ENCODE measurements at places on chromosomes 6 and 20.

- no peak for DNase-seq
Observed at GRCh38 chr6:33172688-33173534, 19.4 kb downstream of the COL11A2 start.

DNA sequence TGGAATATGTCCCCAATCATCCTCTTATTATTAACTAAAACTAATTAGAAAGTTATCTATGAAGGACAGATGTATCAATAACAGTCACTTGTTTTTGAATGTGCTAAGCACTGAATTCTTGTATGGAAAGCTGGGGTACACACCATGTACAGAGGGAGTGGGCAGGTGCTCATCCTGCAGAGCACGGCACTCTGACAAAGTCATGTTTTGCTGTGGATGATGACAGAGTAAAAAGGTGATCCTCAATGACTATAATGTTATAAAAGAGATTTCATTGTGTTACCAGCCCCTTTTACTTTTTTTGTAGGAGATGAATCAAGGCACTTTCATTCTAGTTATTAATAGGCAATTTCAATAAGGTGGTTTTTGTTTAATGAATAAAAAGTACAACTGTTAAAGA, 51.4 kb upstream of the MCM9 start:
- no peak for DNase-seq

- no peak for DNase-seq
Observed at GRCh38 chr6:127858727-127859391, 42.0 kb downstream of the THEMIS start.

DNA sequence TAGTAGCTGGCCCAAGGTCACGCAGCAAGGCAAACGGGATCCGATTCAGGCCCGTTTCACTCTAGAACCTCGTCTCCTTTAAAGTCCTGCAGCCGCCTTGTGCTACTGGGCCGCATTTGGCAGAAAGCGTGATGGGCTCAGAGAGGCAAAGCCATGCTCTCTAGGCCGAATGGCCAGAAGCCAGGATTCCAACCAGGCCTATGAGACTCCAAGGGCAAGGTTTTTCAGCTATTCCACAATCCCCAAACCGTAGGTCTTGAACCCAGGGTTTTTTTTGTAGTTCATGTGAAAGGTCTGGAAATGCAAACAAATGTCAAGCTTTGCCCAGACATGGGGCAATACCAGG, 174.1 kb downstream of the PREX1 start:
- no peak for DNase-seq

- DNase-seq = no peak
Observed at GRCh38 chr6:142699391-142699790, 245.6 kb downstream of the HIVEP2 start.

- DNase-seq = no peak
Observed at GRCh38 chr6:72464791-72465691, 156.8 kb upstream of the KCNQ5 start.

DNA sequence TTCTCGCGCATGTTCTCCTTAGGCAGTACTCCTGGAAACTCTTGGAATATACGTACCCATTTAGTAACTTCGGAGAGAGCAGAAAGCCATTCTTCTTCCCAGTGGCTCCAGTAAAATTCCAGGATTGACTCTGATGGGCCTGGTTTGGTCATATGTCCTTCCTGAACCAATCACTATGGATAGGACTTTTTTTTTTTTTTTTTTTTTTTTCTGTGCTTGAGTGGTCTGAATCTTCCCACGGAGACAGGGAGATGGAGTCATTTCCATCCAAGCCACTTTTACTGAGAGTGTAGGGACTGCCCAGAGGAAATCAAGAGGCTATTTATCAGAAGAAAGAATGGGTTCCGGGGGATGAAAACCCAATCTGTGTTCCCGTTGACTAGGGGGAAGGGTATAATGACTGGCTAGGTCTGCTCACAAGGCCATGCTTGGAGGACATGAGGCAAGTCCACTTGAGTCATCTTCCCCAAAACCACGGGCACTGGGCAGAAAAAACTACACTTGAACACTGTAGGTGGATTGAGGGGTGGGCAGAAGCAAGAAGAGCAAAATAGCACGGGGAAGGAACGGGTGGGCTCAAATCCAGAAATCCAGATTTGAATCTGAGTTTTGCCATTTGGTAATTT, 35.4 kb upstream of the MRPS18A start:
- no peak for DNase-seq

- DNase-seq = no peak
Observed at GRCh38 chr6:168376811-168377483, 57.4 kb upstream of the DACT2 start.

DNA sequence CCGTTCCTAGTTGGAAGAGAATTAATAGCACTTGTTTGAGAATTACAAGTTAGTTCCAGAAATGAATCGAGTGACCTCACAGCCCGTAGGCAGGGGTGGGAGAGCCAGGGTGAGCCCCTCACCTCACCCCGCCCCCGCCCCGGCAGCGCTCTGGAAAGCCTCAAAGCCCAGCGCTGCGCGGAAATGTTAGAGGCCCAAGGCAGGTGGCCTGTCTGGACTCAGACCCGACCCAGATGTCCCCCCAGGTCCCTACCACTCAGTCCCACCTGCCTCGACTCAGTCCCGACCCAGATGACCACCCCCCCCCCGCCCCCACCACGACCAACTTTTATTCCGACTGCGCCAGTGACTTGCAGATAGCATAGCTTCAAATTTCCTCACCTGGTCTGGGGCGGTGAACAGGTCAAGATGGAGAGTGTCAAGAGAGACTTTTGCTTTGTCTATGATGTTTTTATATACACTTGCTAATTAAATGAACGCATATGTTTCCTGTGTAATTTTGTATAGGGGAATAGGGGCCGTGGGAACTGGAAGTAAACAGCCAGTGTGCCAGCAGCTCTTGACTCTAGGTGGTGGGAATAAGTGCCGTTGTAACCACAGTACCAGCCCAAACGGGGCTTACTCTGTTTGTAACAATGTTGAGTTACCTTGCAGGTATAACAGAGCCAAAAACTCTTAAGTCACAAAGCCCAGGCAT, 1.2 kb upstream of the PXDC1 start:
- no peak for DNase-seq

- no peak for DNase-seq
Observed at GRCh38 chr20:38747495-38748096, 664 bp upstream of the ACTR5 start.

- DNase-seq = no peak
Observed at GRCh38 chr20:58342104-58342945, 32.8 kb downstream of the RAB22A start.

DNA sequence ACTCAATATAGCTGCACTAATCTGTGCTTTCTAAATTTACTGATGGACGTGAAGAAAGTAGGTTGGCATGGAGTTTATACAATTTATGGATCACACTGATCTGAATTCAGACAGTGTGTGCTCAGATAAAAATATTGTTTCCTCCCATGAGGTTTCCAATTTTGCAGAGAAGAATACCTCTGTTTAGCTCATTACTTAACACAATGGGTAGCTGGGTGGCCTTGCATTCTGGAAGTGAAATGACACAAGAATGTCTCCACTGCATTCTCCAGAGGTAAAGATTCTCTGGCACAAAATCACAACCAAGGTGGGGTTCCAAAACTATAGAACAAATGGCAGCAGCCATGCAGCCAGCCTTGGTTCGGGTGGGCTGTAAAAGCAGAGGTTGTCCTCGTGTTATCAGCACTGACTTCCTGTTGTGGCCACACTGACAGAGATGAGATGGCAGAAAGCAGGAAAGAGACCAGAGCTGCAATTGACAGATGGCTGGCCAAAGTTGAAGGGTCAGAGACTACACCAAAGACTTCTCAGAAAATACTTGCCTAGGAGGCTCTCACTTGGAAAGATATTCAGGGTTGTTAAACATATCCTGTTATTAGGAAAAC, 50.2 kb downstream of the HDAC2 start:
- DNase-seq = no peak

DNA sequence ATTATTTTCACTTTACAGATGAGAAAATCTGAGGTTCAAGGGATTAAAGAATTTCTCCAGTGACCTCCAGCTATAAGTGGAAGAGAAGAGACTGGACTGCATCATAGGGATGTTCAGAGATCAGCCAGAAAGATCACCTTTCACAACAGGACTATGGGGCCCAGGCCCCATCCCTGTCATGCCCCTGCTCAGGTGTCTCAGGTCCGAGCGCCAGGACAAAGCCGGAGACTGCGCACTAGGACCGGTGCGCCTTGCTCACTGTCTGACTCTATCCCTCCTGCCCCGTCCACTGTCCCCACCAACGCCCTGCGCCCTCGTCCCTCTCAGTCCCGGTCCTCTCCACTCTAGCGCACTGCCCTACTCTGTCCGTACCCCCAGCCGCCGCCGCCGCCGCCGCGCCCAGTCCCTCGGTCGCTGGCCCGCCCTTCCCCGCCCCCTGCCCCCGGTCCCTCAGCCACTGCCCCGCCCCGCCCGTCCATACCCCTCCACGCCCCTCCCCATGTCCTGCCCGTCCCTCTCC, 521 bp upstream of the RAD21L1 start:
- no peak for DNase-seq

DNA sequence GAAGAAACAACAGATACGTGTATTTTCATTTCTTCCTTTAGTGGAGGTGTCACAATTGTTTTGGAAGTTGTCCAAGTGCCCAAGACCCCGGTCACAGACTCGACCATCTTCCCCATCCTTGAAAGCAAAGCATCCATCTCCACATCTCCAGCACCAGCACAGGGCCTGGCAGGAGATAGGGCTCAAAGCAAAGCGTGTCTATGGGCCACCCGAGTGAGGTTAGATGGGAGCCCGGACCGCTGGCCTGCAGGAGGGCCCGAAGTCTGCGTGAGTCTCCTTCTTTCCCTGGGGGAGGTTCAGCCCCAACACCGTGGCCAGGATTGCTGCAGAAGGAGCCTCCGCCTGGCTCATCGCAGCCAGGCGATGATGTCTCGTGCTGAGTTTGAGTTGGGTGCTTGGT, 83.5 kb upstream of the SULF2 start:
- no peak for DNase-seq

DNA sequence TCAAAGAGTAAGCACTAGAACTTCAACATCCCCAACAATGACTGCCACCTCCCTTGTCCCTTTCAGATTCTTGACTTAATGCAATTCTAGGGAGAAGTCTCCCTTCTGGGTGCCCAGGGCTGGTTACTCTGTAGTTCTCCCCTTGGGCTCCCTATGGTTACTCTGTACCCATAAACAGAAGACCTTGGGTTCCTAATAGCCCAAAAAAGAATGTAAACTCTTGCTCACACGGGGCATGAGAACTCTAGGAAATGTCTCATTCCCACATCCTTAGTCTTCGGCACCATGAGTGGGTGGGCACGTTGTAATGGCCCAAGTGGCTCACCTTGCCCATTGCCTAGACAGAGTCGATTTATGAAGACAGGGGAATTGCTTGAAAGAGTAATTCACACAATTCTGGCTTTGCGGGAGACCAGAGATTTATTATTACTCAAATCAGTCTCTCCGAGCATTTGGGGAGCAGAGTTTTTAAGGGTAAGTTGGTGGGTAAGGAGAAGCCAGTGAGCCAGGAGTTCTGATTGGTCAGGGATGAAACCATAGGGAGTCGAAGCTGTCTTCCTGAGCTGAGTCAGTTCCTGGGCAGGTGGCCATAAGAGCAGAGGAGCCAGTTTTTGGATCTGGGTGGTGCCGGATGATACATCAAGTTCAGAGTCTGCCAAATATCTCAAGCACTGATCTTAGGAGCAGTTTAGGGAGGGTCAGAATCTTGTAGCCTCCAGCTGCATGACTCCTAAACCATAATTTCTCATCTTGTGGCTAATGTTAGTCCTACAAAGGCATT, 61.2 kb upstream of the SIRPG start:
- DNase-seq = no peak

DNA sequence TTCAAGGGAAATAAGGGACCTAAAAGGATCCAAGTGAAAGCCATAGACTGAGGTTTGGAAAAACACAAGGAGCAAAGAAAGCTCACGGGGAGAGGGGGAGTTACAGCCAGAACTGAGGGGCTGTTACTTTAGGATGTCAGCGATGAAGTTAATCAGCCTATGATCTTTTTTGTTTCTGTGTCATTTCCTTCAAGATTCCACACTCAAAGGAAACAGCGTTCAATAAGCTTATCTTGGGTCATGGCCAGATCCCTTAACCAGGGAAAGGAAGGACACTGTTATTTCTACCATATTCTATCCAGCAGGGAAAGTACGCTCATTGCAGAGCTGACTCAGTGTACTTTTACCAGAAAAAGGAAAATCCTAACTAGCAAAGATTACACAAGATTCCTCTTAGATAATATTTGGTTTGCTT, 132.8 kb downstream of the PFDN4 start:
- DNase-seq = no peak

GRCh38 chr6:3592371-3592941, 135.6 kb upstream of the SLC22A23 start:
- no peak for DNase-seq

DNA sequence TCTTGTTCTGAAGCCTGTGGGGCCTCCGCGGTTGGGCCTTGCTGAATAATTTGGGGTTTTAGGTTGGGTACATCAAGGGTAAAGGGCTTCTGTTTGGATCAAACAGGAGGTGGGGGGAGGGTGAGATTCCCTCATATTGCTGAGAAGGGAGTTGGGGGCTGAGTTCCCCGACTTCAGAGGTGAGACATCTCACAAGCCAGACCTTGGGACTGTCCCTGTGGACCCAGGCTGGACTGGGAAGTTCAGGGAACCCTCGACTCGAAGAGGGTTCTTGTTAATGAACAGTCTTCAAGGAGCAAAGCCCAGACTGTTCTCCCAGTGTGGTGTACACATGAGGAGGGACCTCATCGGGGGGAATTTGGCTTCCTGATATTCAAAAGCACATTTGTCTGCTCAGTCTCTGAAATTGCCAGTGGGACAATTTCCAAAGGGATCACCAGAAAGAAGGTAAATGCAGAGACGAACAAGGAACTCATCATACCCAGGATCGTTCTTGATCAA, 118.5 kb downstream of the SYCP2 start:
- DNase-seq = no peak

GRCh38 chr6:122136386-122136785, 263.1 kb upstream of the HSF2 start:
- DNase-seq = no peak

DNA sequence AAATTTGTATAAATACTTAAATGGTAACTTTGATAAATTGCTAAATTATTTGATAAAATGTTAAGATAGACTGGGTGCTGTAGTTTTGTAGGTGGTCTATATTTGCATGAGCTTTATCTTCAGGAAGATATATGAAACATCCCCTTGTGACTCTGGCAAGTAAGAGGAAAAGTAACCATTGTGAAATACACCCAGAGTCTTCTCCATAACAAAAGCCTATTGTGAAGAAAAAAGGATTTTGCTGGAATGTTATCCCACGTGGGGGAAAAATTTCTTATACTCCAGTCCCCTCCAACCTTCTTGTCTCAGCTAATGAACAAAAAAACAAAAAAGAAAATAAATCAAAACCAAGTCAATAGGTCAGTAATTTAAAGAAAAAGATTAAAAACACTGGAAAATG, 600.7 kb downstream of the HDGFL1 start:
- DNase-seq = no peak

GRCh38 chr6:159229651-159230051, 60.5 kb downstream of the FNDC1 start:
- DNase-seq = no peak

DNA sequence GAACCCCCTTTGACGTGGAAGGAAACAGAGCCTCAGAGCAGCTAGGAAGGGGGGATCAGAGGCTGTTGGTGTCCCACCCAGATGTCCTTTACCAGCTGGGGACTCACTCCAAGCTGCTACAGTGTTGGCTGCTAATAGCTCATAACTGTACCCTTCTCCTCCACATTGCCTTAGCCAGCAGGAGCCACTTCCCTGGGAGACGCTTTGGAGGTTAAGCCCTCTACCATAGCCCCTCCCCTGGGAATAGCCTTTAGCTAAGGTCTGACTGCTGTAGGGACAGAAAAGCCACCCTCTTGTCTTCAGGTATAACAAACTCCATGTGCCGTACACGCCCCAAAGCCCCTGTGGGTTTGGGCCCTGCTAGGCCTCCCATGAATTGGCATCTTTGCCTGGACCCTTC, 238.6 kb downstream of the LRFN2 start:
- DNase-seq = no peak

GRCh38 chr6:123616942-123617341, 19.8 kb downstream of the TRDN start:
- no peak for DNase-seq
